Activated CD8-positive, alpha-beta memory T cell treated with anti-CD3 and anti-CD28 coated beads, Interleukin-2, amount 50 U/mL, for 4 hours (primary cell): ENCODE measurements at places on chromosomes 2 and 18.

DNA sequence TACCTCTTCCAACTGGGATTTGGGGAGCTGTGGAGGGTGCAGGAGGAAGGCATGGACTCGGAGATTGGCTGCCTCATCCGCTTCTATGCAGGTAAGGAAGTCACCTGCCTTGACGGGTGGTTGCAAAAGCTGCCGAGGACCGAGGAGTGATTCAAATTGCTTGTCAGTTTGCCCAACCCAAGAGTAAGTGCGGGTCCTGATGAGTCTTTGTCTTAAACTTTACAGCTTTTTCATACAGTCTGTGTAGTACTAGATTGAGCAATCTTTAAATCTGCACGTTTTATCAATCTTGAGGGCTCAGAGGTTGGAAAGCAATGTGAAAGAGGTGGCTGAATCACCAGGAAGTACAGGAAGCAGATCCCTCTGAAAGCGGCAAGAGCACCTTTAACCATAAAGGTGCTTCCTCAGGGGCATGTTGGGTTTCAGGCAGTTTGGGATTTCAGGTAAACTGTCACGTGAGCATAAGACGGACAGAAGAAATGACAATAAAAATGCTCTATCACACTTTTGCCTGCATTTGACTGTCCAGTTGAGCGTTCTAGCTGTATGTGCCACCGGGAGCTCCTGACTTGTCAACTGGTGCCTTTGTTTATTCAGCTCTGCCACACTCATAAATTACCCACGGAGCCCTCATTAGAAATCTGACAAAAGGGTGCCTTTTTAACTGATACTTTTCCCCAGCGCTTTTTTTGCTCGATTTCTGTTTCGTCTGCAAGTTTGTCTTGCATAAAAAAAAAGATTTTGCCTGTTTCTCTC, 2.0 kb downstream of the PHLPP1 start:
- DNase-seq, result peak; percentile 31

- DNase-seq, result no peak
Observed at GRCh38 chr2:28721601-28722191, 29.9 kb upstream of the PPP1CB start.

DNA sequence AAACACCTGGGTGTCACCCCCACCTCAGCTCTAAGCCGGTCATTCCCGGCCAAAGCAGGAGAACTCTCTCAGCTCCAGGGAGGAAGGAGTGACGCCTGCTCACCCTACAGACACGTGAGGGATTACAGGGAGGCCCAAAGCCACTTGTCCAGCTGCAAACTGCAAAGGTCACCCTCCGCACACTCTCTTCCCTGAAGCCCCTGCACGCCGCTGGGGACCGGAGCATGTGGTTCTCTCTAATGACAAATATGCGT, 108.0 kb upstream of the ID2 start:
- DNase-seq, result no peak

GRCh38 chr2:46683541-46683940, 204.2 kb downstream of the TMEM247 start:
- DNase-seq, result no peak

DNA sequence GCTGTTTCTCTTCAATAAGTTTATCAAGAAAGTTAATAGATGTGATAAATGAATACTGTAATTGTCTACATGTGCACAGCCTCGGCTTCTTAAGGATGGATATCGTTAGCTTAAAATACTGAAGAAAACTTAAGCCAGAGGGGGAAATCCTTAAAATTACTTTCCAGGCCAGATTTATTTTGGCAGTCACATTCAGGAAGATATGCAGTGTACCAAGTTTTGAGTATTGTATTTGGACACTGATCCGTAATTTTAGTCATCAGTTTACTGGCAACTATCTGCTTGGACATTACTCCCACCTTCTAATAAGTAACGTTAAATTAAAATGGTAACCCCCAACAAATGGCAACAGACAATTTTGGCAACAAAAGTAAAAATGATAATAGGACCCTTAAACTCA, 770.0 kb upstream of the ZEB2 start:
- DNase-seq, result no peak

DNA sequence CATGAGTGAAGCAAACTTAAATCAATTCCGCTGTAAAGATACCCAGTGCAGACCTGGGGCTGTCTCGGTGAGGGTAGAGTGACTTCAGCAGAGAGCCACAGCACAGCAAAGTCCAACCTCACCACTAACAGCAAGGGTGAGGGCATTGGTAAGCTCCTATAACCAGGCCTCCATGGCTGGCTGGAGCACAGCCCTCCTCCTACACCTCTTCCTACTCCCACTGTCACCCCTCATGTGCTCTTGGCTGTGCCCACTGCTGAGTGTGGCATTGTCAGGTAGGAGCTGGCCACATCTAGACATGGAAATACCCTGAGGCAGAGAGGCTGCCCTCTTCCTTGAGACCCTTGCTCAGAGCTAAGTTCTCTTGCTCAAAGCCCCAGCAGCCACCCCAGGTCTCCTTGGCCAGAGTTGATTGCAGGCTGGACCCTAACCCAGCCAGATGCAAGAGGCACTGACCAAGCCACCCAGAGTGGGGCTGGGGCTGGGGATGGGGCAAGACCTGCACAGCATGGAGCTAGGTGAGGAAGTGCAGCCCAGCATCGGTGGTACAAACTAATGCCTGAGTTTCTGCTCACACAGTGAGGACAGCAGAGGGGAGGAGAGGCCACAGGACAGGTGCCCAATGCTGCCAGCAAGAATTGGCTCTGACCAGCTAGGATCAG, 77.6 kb upstream of the RAB6C start:
- DNase-seq, result no peak

- no peak for DNase-seq
Observed at GRCh38 chr2:70116936-70117552, 29.8 kb downstream of the PCBP1 start.

- no peak for DNase-seq
Observed at GRCh38 chr2:199692489-199692888, 158.5 kb downstream of the FTCDNL1 start.

- DNase-seq, result no peak
Observed at GRCh38 chr2:138298900-138299299, 202.7 kb upstream of the SPOPL start.

DNA sequence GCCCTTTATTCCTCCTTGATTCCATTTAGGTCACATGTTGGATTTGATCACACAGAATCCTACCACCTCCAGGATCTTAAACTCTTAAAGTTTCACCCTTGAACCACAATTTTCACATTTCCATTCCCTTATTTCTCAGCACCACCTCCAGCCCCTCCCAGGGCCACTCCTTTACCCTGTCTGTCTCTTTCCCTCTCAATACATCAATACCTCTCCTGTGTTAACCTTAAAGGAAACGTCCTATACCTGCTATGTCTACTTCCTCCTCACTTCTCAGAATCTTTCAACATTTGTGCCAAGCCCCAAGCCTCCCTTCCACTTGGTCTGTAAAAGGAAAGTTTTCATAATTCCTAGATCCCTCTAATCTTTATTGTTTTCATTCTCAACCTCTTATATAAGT, 158.8 kb downstream of the BAZ2B start:
- no peak for DNase-seq

GRCh38 chr2:50309503-50309902, 722.4 kb downstream of the NRXN1 start:
- DNase-seq, result no peak

- DNase-seq, result no peak
Observed at GRCh38 chr2:37631698-37632097, 39.7 kb downstream of the CDC42EP3 start.

GRCh38 chr2:54000122-54000521, 29.3 kb upstream of the PSME4 start:
- DNase-seq, result no peak

GRCh38 chr2:96320728-96321622, 4.1 kb upstream of the ITPRIPL1 start:
- peak; percentile 27 for DNase-seq

- no peak for DNase-seq
Observed at GRCh38 chr2:237466211-237466610, 20.8 kb upstream of the MLPH start.

DNA sequence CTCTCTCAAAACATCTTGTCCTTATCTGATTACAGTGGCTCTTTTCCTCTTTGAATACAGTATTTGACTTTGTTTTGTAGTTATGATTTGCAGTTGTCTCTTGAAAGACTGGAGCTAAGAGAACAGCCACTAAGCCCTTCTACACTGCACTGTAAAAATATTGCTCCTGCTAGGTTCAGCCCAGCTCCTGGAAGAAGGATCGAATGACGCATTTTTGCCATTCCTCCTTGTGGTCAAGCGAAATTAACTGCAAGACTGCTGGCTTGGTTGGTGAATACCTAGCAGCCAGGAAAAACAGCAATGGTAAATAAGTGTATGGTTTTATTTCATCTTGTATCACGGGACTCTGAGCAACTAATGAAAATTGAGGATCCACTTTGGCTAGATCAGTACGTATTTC, 407.8 kb upstream of the CDH2 start:
- no peak for DNase-seq

- peak; percentile 60 for DNase-seq
Observed at GRCh38 chr2:240021488-240022104, 3.5 kb downstream of the NDUFA10 start.

- DNase-seq, result no peak
Observed at GRCh38 chr18:10049747-10050146, 135.9 kb downstream of the VAPA start.

GRCh38 chr2:70580352-70580751, 26.7 kb upstream of the TGFA start:
- DNase-seq, result no peak

- no peak for DNase-seq
Observed at GRCh38 chr2:190308031-190308430, 11.6 kb downstream of the HIBCH start.

DNA sequence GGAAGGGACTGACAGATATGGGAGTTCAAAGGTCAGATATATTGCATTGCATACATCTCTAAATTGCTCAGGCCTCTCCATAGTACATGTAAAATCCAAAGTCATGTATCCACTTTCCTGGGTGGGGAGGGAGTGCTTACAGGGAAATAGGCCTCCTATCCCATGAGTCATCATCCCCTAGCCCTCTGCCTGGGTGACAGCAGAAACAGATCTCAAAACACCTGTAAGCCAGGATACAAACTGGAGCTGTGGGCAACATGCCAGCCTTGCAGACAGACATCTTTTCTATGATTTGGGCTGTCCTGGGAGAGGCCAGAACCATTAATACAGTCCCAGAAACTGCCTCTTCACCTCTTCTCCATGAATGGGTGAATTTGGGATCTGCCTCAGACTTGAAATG, 4.8 kb downstream of the ALK start:
- no peak for DNase-seq

- peak; percentile 9 for DNase-seq
Observed at GRCh38 chr2:240921311-240921994, 15.3 kb downstream of the CROCC2 start.

DNA sequence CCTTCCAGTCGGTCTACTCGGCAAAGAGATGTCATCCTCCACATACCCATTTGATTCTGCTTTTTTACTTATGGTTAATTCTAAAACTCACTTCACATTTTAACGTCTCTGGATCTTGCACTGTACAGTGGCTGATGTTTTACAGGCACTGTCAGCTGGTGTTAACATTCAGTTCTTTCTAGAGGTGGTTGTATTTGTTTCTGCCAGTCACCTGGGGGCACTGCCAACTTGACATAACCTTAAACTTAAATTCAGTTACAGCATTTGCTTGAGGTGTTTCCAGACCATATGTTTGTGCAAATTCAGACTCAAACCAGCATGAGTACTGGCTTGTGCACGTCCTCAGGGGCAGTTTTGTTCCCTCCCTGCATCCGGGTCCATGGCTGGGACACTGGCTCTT, 5.3 kb upstream of the TMEM185B start:
- DNase-seq, result no peak

- no peak for DNase-seq
Observed at GRCh38 chr18:77528872-77529271, 279.2 kb downstream of the GALR1 start.

GRCh38 chr2:101720732-101721131, 23.2 kb downstream of the MAP4K4 start:
- DNase-seq, result no peak

- no peak for DNase-seq
Observed at GRCh38 chr2:46248171-46248570, 49.0 kb upstream of the EPAS1 start.

DNA sequence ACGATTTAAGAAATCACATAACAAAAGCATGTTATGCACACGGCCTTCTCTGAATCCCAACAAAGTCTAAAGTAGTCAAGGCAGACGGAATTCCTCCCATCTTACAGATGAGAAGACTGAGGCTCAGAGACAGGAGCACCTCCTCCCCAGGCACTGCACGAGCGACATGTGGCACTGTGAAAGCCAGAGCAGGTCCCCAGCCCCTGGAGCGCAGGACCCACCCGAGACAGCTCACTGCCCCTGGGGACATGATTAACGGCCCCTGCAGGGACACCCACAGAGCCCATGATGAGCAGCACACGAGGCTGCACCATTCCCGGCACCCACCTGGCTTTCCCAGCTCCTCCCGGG, 53.6 kb downstream of the EIPR1 start:
- no peak for DNase-seq

- no peak for DNase-seq
Observed at GRCh38 chr2:120203251-120204021, 19.8 kb downstream of the TMEM185B start.

DNA sequence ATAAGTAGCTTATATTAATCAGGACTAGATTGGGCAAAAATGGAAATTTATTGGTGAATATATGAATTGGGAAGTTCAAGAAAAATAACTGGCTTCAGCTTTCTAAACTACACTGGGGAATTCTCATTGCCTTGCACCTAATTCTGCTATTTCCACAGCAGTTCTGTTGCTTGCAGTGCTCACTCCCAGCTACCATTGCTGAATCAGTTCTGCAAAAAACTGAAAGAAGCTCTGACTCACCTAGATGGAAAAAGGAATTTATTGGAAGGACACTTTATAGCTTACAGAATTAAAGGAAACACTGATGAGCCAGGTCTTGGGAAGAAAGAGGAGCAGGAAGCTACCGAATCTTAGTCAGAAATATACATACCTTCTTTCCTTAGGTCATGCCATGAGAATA, 60.3 kb upstream of the ACVR1 start:
- DNase-seq, result no peak

- peak; percentile 35 for DNase-seq
Observed at GRCh38 chr2:241853651-241854341, 4.9 kb downstream of the PDCD1 start.

DNA sequence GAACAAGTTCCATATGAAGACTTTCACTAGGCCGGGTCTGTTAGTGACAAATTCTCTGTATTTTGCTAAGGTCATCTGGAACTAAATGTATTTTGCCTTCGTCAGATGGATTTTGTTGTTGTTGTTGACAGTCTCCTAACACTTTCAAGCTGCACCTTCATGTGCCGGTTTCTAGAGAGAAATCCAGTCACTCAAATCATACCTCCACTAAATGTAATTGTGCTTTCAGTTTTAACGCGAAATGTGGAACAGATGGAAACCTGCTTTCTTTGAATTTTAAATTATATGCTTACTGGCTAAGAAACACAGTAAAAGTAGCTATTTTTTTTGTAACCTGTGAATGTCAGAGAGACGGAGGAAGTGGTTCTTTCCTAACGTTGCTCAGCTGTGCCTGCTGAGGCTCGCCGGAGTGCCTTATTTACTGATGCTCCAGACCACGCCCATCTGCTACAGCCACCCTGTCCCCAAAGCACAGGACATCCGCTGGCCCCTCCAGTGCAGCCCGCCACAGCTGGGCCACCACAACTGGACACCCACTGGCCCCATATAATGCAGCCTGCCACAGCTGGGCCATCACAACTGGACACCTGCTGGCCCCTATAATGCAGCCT, 134.7 kb downstream of the PXDN start:
- DNase-seq, result no peak

GRCh38 chr2:237222178-237222577, 136.5 kb downstream of the COPS8 start:
- no peak for DNase-seq
